Effector CD4-positive, alpha-beta T cell (primary cell): ENCODE measurements at places on chromosomes 7 and 10.
A peak's percentile ranks its signal among the peaks of the same experiment; 100 is the strongest.

DNA sequence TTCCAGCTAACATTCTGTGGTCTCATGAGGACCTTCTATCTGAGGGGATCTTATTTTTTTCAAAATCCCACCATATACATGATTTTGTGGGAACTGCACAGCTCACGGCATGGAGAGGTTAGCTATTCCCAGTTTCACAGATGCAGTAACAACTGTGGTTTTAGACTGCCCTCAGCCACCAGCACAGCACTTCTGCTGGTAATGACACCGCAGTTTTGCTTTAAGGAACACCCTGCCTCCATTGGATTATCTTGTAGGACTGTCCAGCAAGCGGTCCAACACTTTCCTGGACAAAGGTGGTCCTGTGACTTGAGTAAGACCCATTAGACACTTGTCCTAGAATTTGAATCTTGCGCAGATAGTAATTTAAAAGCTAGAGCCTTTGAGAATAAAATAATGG is 65.3 kb upstream of the SMNDC1 start:
- DNase-seq, result no peak

- no peak for DNase-seq
These were observed 116.5 kb downstream of the ATXN7L1 start for GRCh38 chr7:105759670-105760550.

- peak; percentile 15 for DNase-seq
These were observed 9.7 kb downstream of the EIF4H start for GRCh38 chr7:74183653-74184450.

DNA sequence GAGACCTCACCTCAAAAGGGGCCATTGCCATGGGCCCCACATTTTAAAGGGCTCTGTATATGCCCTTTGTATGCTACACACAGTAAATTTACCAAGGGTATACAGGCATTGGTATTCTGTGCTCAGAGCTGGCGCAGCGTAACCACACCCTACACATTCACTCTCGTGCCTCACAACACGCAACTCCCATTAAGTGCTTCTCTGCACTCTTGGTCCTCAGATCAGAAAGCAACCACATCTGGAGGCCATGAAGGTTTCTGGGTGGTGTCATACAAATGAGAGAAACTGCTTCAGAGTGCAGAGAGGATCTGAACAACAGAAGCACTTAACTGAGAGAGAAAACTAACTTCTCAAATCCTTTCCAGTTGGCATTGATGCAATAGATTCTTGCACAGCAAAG is 9.4 kb upstream of the CACUL1 start:
- DNase-seq, result no peak

- DNase-seq, result no peak
These were observed 246.9 kb upstream of the GLI3 start for GRCh38 chr7:42483886-42484285.

GRCh38 chr7:11749629-11750028 is 82.4 kb downstream of the THSD7A start:
- no peak for DNase-seq

DNA sequence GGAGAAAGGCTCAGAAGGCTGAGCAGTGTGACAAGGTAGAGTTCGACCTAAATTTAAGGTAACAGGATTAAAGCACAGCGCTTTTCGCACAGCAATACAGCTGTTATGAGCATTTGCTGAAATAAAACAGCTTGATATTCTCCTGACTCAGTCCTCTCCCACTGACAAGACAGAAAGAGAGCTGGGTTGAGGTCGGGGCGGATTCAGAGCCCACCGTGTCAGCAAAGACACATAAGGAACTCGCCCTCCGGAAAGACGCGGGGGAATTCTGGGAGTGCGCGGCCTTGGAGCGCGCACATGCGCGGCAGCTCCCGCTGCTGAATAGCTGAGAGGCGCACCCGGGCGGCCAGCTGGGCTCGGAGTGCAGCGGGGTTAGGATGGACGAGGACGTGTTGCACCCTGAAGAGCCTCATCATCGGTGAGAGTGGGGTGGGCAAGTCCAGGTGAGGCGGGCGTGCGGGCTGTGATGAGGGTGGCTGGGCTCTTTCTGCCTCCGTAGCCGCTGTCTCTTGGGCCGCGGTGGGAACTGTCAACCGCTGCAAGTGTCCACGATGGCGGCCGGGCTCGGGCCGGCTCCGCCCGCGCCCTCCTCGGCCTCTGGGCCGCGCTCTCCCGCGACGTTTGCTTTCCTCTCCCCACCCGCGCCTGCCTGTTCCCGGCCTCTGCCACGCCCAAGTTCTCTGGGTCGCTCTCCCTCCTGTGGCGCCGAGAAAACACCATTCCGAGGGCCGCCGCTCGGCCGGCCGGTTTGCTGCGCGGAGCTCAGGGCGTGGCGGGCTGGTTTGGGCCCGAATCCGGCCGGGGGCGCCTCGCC is 120.6 kb downstream of the LYZL1 start:
- no peak for DNase-seq

DNA sequence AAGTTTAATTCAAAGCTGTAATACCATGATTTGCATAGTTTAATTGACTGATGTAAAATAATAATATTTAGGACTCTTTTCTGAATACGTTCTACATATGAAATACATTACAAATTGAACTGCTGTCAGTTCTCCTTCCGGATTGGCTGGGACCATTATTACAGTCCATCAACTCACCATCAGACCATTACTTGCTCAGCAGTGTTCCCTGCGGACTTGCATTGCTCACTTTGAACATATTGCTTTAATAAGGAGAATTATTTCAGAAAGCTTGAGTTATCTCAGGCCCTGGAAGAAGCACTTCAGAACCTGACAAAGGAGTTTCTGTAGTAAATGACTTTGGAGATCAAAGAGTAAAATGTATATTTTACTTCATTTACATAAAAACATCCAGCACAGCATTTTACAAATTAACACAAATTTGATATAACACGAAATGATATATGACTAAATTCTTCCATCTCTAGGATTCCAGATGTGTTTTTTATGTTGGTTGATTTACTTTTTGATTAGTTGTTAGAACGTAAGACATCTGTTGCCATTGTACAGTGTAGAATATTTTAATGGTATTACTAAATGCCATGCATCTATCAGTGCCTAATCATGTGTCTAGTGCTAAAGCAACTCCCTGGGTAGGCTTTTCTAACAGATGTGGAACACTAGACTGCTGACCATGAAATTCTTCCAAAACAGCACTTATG is 418.5 kb upstream of the SEMA3A start:
- no peak for DNase-seq
